NAMALWA (cell line): ENCODE measurements at places on chromosomes 11 and 22.

DNA sequence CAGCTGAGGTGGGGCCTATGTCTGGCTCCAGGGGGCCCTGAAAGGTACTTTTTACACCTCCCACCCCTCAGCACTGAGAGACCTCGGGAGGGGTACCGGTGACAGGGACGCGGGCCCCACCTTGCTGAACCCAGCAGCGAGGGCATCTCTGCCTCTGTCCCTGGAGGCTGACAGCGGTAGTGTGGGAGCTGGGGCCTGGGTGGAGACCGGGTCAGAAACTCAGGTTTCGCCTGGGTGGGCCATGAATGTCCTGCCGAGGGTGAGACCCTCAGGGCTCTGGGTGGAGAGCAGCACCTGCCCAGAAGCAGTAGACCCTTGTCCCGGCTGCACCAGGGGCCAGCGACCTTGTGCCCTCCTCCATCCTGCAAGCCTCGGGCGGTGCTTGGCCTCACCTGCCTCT, 22.2 kb downstream of the PTDSS2 start:
- DNase-seq = no peak

DNA sequence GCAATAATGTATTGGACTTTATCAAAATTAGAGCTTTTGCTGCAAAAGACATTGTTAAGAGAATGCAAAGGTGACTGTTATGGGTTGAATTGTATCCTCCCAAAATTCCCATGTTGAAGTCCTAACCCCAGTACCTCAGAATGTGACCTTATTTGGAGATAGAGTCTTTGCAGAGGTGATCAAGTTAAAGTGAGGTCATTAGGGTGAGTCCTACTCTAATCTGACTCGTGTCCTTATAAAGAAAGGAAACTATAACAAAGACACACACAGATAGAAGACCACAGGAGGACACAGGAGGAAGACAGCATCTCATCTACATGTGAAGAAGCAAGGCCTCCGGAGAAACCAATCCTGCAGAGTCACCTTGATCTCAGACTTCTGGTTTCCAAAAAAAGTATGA, 1011.2 kb downstream of the TBC1D22A start:
- no peak for DNase-seq

GRCh38 chr11:121958971-121959325, 157.1 kb downstream of the BLID start:
- no peak for DNase-seq

GRCh38 chr11:85869781-85870180, 14.6 kb downstream of the CCDC83 start:
- DNase-seq = no peak

DNA sequence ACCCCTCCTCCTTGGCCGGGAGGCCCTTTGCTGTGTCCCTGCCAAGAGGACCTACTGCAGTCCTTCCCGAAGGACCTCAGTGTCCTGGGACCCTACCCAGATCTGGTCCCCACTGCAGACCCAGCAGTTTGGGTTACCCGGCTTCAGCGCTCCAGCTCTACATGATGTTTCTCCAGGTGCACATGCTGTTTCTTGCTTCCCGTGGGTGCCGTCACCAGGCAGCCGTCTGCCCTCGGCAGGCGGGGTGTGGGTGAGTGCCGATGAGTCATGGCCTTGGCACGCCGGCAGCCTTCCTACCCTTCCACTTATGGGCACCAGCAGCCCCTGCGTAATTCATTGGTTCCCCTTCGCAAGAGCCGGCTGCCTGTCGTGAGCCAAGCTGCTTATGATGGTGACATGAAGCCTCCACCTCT, 101.8 kb downstream of the BCR start:
- DNase-seq = no peak

DNA sequence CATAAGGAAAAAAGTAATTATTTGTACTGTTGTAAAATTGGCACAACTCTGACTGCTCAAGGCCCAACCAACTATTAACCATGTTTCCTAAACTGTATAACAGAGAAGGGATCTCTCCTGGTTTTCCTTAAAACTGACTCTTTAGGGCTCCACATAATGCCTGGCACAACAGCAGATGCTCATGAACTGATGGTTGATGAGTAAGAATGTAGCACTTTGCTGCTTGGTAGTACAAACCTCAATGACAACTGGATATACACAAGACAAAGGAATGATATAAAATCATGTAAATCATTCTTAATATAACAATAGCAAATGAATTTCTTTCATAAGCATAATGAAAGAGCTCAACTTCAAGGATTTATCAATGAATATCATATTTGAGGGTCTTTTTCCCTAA, 11.7 kb downstream of the MSANTD2 start:
- no peak for DNase-seq

DNA sequence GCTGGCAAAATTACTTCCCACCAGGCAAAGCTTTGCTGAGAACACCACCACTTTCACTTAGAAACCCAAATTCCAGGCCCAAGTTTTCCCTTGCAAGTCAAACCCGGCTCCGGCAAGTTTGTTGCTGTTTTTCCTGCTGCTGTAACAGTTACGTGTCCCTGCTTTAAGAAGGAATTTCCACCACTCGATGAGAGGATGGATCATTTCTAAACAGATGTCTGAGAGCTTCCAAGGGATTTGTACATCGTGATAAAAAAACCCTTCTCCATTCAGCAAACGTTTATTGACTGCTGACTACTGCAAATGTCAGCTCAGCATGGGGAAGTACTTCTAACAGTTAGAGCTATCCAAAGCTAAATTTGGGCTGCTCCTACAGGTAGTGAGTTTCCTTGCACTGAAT, 19.7 kb downstream of the P2RX3 start:
- DNase-seq = no peak

DNA sequence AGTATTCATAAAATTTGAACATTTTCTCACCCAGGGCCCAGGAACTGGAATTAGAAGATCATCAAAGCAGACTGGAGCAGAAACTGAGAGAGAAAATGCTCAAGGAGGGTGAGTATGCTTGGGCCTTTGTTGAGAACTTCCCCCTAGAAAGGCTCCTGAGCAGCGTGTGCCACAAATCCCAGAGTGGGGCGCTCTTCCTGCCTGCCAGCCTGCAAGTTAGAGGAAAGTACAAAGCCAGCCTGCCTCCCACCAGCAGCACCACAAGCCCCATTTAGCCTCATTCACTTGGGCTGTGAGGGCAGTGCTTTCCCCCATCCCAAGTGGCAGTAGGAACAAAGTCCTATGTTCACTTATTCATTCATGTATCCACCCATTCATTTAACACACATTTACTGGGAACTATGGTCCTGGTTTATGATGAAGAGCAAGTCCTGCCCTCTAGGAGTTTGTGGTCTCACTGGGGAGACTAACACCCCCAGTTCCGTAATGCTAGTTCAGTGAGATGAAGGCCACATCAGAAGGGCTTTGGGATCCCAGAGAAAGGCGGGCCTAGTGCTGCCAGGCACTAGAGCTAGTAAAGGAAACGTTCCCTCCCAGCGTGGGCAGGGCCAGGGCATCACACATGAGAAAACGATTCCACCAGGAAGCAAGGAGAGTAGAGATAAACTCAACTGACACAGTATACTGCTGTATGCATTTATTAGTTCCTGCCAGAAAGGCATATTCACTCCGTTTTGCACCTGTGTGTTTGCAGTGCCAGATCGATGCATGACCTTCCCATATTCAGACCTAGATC, 22.4 kb upstream of the PARVA start:
- DNase-seq = no peak

- DNase-seq = no peak
Measured at GRCh38 chr11:79440571-79441460, at the start of gene TENM4. TSS of gene TENM4 (minus strand) at chr11:79441030. CDS start at chr11:79069944, 371,086 bp downstream.

- no peak for DNase-seq
Measured at GRCh38 chr11:44300844-44301563, 8.9 kb downstream of the ALX4 start.

GRCh38 chr11:124041254-124041653, at the start of gene OR10G7:
TSS of gene OR10G7 (minus strand) at chr11:124041325. CDS start at chr11:124039001, 2,324 bp downstream.
- no peak for DNase-seq

- no peak for DNase-seq
Measured at GRCh38 chr11:130671801-130672700, 223.6 kb downstream of the ADAMTS15 start.
